Ovary (tissue), 10 donors: ENCODE measurements at places on chromosomes 6 and 20. TPM values are rescaled to one million over a fixed set of nuclear protein-coding genes. Genes with fewer than 3 reads are reported as not detected.
A peak's percentile ranks its signal among the peaks of the same experiment; 100 is the strongest.

GRCh38 chr6:138571585-138572166 is 72.4 kb upstream of the NHSL1 start:
- DNase-seq = no peak
- peak overlapping the region; percentile 29 for H3K4me3 ChIP-seq
- no peaks in the 10 kb centered on the region for H3K36me3 ChIP-seq
- peak overlapping the region; percentile 37 for H3K27ac ChIP-seq
- H3K4me1 ChIP-seq = peaks cover 5% of the 10 kb centered on the region
- H3K27me3 ChIP-seq = no peaks in the 10 kb centered on the region

DNA sequence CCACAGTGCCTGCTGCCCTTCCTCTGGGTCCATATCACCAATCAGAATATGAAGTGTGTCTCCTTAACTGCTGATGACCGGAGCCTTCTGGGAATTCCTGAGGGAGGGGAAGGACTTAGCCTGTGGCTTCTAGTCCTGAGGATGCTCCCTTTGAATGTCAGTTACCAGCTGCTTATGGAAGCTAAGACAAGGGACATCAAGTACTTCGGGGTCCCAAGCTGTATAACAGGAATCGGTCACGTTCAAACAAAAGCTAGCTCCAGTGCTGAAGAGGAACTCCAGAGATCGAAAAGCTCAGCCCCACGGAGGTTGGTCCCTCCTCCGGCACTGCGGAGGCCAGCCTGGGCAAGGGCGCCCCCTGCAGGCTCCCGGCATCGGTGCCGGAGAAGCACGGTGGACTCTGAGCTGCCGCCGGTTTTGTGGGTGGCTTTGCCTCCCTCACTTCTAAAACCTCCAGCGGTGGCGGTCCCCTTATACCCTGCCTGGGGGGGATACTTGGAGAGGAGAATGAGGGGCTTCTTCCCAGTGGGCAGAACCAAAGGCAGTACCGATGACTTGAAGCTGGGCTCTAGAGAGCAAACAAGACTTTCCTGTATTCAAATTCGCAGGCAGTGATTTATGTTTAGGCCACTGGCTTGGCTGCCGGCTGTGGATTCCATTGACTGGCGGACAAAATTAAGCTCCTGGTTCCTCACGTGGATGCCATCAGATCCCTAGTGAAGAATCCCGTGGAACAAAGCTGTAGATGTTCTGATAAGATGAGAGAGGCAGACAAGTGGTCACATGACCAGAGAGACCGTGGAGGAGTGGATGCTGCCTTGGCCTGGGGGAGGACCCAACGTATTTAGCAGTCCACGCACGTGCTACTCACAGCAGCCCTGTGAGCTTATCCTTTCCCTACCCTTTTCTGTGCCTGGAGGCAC is 16.2 kb upstream of the UBR2 start:
- H3K4me3 ChIP-seq = peak overlapping the region; percentile 31
- peaks cover 2% of the 10 kb centered on the region for H3K4me1 ChIP-seq
- no peaks in the 10 kb centered on the region for H3K27me3 ChIP-seq
- peak; percentile 81 for DNase-seq
- H3K36me3 ChIP-seq = no peaks in the 10 kb centered on the region
- no peak overlapping the region for H3K27ac ChIP-seq

GRCh38 chr6:98764373-98764911 is 69.9 kb upstream of the POU3F2 start:
- no peaks in the 10 kb centered on the region for H3K36me3 ChIP-seq
- no peaks in the 10 kb centered on the region for H3K4me1 ChIP-seq
- no peak for DNase-seq
- no peak overlapping the region for H3K27ac ChIP-seq

- H3K4me3 ChIP-seq = no peak overlapping the region
- no peak for DNase-seq
- H3K27ac ChIP-seq = no peak overlapping the region
Measured at GRCh38 chr20:35369804-35370203, 42.0 kb downstream of the UQCC1 start.

DNA sequence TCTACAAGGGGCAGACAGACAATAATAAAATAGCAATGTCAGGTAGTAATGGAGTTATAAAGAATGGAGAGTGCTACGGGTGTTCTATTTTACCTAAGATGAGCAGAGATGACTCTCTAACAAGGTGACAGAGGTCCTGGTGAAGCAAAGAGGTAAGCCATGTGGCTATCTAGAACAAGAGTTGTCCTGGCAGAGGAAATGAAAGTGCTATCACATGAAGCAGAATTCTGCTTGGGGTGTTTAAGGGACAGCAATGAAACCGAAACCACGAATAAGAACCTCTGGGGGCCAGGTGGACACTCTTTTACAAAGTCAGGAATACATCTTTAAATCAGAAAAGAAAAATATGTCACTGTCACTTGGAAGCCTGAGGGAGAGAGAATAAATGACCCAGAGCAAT is 37.9 kb upstream of the IRAK1BP1 start:
- no peaks in the 10 kb centered on the region for H3K36me3 ChIP-seq
- H3K4me3 ChIP-seq = no peak overlapping the region
- H3K27ac ChIP-seq = no peak overlapping the region
- peaks cover 7% of the 10 kb centered on the region for H3K4me1 ChIP-seq
- DNase-seq = no peak

DNA sequence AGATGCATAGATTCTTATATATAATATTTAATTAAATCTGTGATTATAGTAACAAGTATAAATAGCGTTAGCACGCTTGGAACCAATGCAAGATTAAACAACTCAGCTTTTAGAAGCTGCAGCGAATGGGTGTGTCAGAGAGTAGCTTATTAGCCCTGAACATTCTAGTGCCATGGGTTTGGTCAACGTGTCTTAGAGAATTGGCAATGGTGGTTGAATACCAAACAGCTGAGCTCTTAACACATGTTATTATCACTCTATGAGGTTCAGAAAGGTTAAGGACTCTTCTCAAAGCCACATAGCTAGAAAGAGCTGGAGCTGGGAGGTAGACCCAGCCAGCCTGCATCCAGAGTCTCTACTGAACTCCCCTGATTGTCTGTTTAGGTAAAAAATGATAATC is 284.2 kb upstream of the CHD6 start:
- H3K36me3 ChIP-seq = no peaks in the 10 kb centered on the region
- H3K27me3 ChIP-seq = no peaks in the 10 kb centered on the region
- DNase-seq = no peak

GRCh38 chr6:168450917-168451316 is 9.9 kb downstream of the SMOC2 start:
- no peak for DNase-seq
- H3K4me3 ChIP-seq = no peak overlapping the region
- H3K27ac ChIP-seq = no peak overlapping the region
- H3K4me1 ChIP-seq = peaks cover 26% of the 10 kb centered on the region

- no peaks in the 10 kb centered on the region for H3K27me3 ChIP-seq
- no peaks in the 10 kb centered on the region for H3K36me3 ChIP-seq
- no peak for DNase-seq
- H3K27ac ChIP-seq = no peak overlapping the region
Measured at GRCh38 chr20:7080472-7080871, 313.0 kb downstream of the BMP2 start.

GRCh38 chr6:113414511-113414910 is 442.6 kb upstream of the MARCKS start:
- H3K27me3 ChIP-seq = no peaks in the 10 kb centered on the region
- H3K4me3 ChIP-seq = no peak overlapping the region
- no peak overlapping the region for H3K27ac ChIP-seq
- peak; percentile 26 for DNase-seq

DNA sequence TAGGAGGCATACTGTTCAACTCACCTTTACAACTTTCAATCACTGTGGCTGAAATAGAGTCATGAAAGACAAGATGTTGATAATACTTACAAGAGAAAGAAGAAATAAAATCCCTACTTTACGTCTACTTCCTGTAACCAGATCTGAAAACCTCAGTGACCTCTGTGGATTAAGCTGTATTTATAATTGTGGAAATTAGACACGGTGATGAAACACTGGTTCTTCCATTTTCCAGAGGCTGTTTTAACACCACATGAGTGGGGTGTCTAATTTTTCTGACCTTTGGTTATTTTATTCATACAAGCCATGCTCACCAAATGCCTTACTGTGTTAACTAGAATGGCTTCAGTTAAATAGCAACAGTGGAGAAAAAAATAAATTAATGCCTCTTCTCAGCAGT is 58.5 kb upstream of the HIVEP1 start:
- no peak overlapping the region for H3K4me3 ChIP-seq
- no peak overlapping the region for H3K27ac ChIP-seq
- H3K27me3 ChIP-seq = no peaks in the 10 kb centered on the region
- DNase-seq = no peak
- H3K36me3 ChIP-seq = no peaks in the 10 kb centered on the region

- DNase-seq = no peak
- H3K27me3 ChIP-seq = no peaks in the 10 kb centered on the region
- H3K27ac ChIP-seq = peak overlapping the region; percentile 47
Measured at GRCh38 chr6:30572148-30572547, 906 bp downstream of the ABCF1 start.

DNA sequence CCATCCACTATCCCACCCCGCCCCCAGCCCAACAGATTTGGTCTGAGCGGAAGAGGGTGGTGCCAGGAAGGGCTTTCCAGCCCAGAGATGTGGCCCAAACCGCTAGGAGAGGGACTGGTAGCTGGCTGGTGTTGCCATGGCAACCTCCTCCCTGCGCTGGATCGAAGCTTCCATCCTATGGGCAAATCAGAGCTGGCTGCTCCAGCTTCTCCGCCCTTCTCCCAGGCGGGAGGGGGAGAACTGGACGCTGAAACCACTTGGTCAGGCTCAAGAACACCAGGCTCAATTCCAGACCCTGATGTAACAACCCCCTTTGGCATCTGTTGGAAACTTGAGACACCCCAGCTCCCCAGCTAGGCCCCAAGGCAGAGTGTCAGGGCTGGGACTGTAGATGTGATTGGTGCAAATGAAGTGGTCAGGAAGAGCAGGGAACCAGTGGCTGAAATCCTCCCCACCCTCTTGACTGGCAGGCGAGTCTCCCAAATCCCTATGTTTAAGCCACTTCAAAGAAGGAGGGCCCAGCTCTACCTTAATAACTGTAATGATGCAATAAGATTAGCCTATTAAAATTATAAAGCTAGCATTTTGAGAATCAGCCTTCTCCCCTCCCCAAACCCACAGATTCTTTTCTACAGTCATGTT is 4.2 kb downstream of the RIMS4 start:
- no peak overlapping the region for H3K27ac ChIP-seq
- no peak overlapping the region for H3K4me3 ChIP-seq
- no peaks in the 10 kb centered on the region for H3K27me3 ChIP-seq
- no peaks in the 10 kb centered on the region for H3K36me3 ChIP-seq

- no peaks in the 10 kb centered on the region for H3K36me3 ChIP-seq
- peaks cover 2% of the 10 kb centered on the region for H3K4me1 ChIP-seq
- no peak overlapping the region for H3K27ac ChIP-seq
Measured at GRCh38 chr20:10077081-10077471, 42.3 kb downstream of the ANKEF1 start.

GRCh38 chr6:84065693-84066290 is 32.2 kb downstream of the MRAP2 start:
- H3K27me3 ChIP-seq = no peaks in the 10 kb centered on the region
- no peak overlapping the region for H3K4me3 ChIP-seq
- no peak overlapping the region for H3K27ac ChIP-seq
- no peaks in the 10 kb centered on the region for H3K36me3 ChIP-seq
- no peak for DNase-seq

DNA sequence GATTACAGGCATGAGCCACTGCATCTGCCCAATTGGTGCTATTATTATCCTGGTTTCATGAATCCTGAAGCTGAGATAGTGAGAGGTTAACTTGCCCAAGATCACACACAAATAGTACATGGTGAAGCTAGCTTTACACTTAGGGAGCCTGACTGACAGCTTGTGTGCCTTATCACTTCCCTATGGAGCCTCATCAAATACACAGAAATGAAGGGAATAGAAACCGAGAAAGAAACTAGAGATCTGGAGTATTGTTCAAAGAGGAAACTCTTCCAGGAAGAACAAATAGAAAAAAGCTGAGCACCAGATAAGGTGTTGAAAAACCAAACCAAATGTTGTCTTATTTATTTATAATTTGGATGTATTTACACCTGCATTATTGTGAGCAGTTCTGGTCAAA is 155.0 kb upstream of the CITED2 start:
- no peak overlapping the region for H3K4me3 ChIP-seq
- no peak overlapping the region for H3K27ac ChIP-seq
- peaks cover 7% of the 10 kb centered on the region for H3K4me1 ChIP-seq

DNA sequence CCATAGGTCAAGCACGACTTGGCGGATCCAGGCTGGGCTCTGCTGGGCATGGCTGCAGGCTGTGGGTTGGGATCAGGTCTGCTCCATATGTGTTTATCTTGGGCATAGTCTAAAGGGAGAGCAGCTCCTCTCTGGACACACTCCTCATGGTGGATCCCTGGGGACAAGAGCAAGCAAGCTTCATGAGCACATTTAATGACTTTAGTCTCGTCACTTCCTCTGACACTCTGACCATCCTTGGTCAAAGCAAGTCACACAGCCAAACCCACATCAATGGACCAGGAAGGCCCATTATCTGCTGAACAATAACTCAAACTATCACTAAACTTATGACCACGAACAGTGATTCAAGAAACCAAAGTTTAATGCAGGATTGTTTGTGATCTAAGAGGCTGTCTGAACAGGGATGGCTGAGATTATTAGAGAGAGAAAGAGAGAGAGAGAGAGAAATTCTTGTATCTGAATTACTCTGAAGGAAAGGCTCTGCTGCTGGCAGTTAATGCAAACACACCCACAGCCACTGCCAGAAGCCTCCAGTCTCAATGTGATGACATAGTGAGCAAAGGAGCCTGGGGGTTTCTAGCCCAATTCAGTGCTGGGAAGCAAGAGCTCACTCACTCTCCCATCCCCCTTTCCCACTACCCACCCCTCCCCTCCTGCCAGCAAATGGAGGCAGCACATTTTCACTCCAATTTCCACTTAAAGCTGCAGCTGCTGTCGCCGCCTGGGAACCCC is 490.2 kb upstream of the SULF2 start:
- no peak overlapping the region for H3K4me3 ChIP-seq
- H3K27ac ChIP-seq = no peak overlapping the region
- DNase-seq = no peak
- H3K27me3 ChIP-seq = no peaks in the 10 kb centered on the region
- H3K4me1 ChIP-seq = no peaks in the 10 kb centered on the region

The PRICKLE4 gene
- total RNA-seq = 3.7 TPM

The PRR18 gene
- not detected for total RNA-seq

The COL11A2 gene
- total RNA-seq = 0.53 TPM

The AIF1 gene
- total RNA-seq = 16.3 TPM

The CST7 gene
- 1.2 TPM for total RNA-seq

The DSE gene
- 55.8 TPM for total RNA-seq

The CST2 gene
- not detected for total RNA-seq

The ASIP gene
- 14.1 TPM for total RNA-seq

The RAB44 gene
- total RNA-seq = 0.15 TPM
